Thyroid gland (tissue), 4 donors: ENCODE measurements at places on chromosomes 3 and 15. TPM values are rescaled to one million over a fixed set of nuclear protein-coding genes. Genes with fewer than 3 reads are reported as not detected.

The VIPR1 gene
- 19.4 TPM for total RNA-seq

The AHSG gene
- not detected for total RNA-seq

The KLHL40 gene
- total RNA-seq = not detected

The ST3GAL6 gene
- 12.0 TPM for total RNA-seq
